ENCODE measurements at places on chromosomes 12 and 14.

GRCh38 chr12:15206831-15207389 lies 14.3 kb downstream of the RERG start:
- no peak for DNase-seq
- H3K4me3 ChIP-seq = no peak overlapping the region
- H3K27me3 ChIP-seq = peaks cover 35% of the 10 kb centered on the region
- H3K36me3 ChIP-seq = no peaks in the 10 kb centered on the region

DNA sequence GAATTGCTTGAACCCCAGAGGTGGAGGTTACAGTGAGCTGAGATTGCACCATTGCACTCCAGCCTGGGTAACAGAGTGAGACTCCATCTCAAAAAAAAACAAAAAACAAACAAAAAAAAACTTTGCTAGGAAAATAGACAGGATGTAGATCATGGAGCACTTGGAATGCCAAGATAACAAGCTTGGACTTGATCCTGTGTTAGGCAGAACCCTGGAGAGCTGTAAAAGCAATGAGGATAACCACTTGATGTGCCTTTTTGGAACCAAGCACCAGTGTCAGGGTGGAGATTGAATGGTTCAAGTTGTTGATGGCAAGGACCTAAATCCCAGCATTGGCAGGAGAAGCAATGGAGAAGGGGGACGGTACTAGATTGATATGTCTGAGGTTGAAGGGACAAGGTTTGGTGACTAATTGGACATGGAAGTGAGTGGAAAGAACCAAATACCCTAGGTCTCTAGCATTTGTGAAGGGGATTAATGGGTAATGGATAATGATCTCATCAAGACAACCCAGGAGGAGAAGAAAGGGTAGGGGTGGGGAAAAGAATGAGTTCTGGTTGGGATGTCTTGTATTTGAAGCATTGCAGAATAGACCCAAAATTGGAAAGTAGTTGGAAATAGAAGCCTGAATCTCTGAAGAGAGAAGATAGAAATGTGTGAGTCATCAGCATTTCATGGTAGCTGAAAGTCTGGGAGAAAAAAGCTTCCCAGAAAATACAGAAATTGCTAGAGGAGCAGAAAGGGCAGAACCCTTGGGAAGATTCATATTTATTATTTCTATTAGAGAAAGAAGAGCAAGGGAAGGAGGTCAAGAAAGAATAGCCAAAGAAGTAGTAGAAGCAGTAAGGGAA lies 176.7 kb downstream of the NUAK1 start:
- no peak for DNase-seq
- H3K4me1 ChIP-seq = no peaks in the 10 kb centered on the region
- no peak overlapping the region for H3K4me3 ChIP-seq
- no peaks in the 10 kb centered on the region for H3K36me3 ChIP-seq
- no peaks in the 10 kb centered on the region for H3K27me3 ChIP-seq
- no peak overlapping the region for H3K27ac ChIP-seq

DNA sequence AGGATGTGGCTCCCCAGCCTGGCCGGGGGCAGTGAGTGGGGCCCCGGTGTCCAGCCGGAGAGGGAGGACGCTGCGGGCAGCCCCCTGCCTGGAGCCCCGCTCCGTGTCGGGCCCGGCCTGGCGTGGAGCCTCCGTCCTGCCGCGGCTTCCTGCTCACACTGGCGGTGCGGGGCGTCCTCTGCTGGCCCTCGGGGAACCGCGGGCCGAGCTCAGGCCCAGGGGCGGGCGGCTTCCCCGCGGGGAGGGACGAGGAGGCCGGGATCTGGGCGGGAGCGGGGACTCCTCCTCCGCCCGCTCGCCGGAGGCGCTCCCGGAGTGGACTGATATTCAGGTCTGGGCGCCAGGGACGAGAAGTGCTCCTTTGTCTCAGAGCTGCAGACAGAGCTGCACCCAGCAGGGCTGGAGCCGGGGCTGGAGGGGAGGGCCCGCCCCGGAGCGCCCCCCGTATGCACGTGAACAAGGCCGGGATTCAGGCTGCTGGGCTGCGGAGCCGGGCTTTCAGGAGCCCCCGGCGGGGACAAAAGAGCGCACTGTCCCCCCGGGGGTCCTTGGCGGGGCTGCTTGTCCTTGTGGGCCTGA lies 2.2 kb downstream of the MMP17 start:
- H3K36me3 ChIP-seq = no peaks in the 10 kb centered on the region
- no peak overlapping the region for H3K27ac ChIP-seq
- H3K27me3 ChIP-seq = peaks cover 46% of the 10 kb centered on the region
- no peak overlapping the region for H3K4me3 ChIP-seq
- DNase-seq = peak; percentile 31

DNA sequence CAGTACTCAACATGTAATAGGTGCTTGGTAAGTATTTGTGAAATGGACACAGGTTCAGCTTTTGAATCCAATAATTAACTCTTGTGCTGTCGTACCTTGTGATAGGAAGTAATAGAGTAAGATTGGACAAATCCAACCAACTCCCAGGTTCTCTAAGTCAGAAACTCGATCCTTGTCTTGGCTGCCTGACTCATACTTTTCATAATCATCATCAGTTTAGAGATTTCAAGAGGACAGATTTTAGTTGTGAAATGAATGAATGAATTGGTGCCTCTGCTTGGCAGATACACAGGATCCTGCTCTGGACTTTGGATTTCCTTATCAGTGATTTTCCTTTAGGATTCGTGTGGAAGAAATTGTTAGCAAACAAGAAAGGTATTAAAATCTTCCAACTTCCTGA lies 1145.2 kb downstream of the AACS start:
- no peak overlapping the region for H3K27ac ChIP-seq
- no peak overlapping the region for H3K4me3 ChIP-seq
- no peaks in the 10 kb centered on the region for H3K27me3 ChIP-seq
- DNase-seq = no peak
- H3K36me3 ChIP-seq = no peaks in the 10 kb centered on the region
- no peaks in the 10 kb centered on the region for H3K4me1 ChIP-seq

Measured in activated CD4-positive, alpha-beta T cell treated with anti-CD3 and anti-CD28 coated beads, Interleukin-2, amount 10 ng/mL, durations not matched to agents 7 days and 5 days (primary cell).